ENCODE measurements at places on chromosomes 2 and 18.

GRCh38 chr2:145380436-145381017 lies 860.6 kb upstream of the ZEB2 start:
- no peak overlapping the region for H3K4me3 ChIP-seq
- no peaks in the 10 kb centered on the region for H3K4me1 ChIP-seq
- DNase-seq, result no peak
- no peak overlapping the region for H3K27ac ChIP-seq

- no peaks in the 10 kb centered on the region for H3K4me1 ChIP-seq
- no peak overlapping the region for H3K27ac ChIP-seq
- no peak for DNase-seq
- no peaks in the 10 kb centered on the region for H3K27me3 ChIP-seq
- no peak overlapping the region for H3K4me3 ChIP-seq
Measured at GRCh38 chr2:46241344-46241743, 55.9 kb upstream of the EPAS1 start.

DNA sequence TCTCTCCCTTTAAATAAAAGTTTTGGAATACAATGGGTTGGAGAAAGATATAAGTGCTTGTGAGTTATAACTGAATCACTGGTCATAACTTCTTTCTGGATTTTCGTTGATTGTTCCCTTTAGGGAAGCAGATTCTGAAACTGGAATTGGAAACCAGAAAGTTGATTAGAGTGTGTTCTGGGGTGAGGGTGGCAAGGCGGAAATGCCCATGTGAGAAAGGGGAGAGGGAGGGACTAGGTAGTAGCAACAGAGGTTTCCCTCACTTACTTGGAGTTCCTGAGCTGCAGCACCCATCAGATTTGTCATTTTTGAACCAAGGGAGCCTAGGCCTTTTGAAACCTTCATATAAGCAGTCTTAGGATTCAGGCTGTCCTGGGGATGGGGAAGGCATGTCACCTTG lies 453.4 kb downstream of the KCNJ3 start:
- H3K27me3 ChIP-seq, result no peaks in the 10 kb centered on the region
- no peak overlapping the region for H3K27ac ChIP-seq
- H3K4me3 ChIP-seq, result no peak overlapping the region
- DNase-seq, result no peak
- no peaks in the 10 kb centered on the region for H3K36me3 ChIP-seq
- no peaks in the 10 kb centered on the region for H3K4me1 ChIP-seq

DNA sequence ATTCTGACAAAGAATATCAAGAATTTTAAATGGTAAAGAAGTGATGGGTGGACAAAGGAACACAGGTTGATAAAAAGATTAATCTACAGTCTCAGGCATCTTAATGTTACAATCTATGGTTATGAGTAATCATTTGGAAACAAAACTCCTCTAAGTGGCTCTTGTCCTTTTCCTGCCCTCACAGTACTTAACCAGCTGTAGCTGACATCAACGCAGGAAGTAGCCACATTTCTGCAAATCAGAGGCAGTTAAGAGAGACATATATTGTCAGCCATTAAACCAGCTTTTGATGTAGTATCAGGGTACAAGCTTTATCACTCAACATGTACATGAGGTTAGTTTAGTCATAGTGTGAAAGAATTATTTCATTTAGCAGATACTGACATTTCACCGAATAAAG lies 244.6 kb downstream of the NR4A2 start:
- no peaks in the 10 kb centered on the region for H3K27me3 ChIP-seq
- no peak overlapping the region for H3K27ac ChIP-seq
- H3K4me1 ChIP-seq, result no peaks in the 10 kb centered on the region
- no peaks in the 10 kb centered on the region for H3K36me3 ChIP-seq
- no peak for DNase-seq
- no peak overlapping the region for H3K4me3 ChIP-seq
